ENCODE measurements at places on chromosomes 3 and 15.

DNA sequence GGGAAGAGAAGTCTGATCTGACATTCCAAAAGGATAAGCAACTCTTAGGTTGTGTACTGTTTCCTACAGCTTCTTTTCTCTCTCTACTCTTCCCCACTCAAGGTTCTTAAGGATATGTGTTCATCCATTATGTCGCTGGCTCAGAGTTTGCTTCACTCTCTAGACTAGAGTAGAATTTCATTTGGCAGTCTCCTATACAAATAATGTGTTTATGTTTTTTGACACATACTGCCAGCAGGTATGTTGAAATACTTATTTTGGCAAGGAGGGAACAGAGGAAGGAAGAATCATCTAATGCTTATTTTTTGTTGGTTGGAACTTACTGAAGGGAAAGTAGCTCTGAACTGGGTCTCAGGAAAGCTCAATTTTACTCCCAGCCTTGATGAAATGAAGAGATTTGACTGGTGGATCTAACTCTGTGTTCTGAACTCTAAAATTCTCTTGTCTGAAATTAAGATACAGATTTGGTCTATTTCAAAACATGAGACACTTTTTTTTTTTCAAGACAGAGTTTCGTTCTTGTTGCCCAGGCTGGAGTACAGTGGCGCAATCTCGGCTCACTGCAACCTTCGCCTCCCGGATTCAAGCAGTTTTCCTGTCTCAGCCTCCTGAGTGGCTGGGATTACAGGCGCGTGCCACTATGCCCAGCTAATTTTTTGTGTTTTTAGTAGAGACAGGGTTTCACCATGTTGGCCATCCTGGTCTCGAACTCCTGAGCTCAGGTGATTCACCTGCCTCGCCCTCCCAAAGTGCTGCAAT lies 7.6 kb upstream of the EMC3 start:
- no peaks in the 10 kb centered on the region for H3K27me3 ChIP-seq

- H3K27ac ChIP-seq, result no peak overlapping the region
- H3K4me1 ChIP-seq, result no peaks in the 10 kb centered on the region
- H3K27me3 ChIP-seq, result no peaks in the 10 kb centered on the region
- DNase-seq, result no peak
- no peaks in the 10 kb centered on the region for H3K36me3 ChIP-seq
Observed at GRCh38 chr15:98160236-98160635, 199.7 kb downstream of the ARRDC4 start.

GRCh38 chr3:20056725-20057611 lies 16.7 kb downstream of the KAT2B start:
- no peak overlapping the region for H3K4me3 ChIP-seq
- H3K27ac ChIP-seq, result no peak overlapping the region
- DNase-seq, result no peak
- no peaks in the 10 kb centered on the region for H3K36me3 ChIP-seq

DNA sequence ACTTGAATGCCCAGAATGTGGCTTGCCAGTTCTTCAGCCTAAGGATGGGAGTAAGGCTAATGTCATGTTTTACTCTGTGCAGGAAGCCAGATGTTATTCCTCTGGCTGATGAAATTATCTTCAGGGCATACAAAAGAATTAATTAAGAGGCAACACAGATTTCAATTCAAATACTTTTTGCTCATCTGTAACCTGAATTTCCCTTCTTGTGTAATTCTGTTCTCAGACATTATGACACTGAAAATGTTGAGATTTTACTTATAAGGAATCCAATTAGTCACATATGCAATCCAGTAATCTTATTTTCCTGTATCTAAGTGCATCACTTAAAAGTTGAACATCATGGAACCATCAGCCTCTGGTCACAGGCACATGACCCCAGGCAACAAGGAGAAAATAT lies 136.5 kb downstream of the CPNE4 start:
- H3K27me3 ChIP-seq, result no peaks in the 10 kb centered on the region
- no peaks in the 10 kb centered on the region for H3K36me3 ChIP-seq
- DNase-seq, result no peak
- no peaks in the 10 kb centered on the region for H3K4me1 ChIP-seq
- H3K4me3 ChIP-seq, result no peak overlapping the region

DNA sequence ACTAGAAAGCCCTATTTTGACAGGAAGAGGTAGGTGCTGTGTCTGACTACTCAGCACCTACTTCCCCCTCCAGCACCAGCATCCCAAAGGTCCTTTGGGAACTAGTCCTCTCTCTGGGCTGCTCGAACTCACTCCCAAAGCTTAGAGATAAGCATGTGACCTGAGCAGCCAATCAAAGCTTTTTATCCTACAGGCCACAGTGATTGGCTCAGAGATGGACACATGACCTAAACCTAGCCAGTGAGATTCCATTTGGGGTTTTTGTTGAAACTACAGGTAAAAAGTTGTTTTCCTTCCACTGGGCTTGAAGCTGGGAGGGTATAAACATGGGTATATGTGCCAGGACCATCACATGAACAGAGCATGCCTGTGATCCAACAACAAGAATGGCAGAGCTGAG lies 186.5 kb upstream of the PPP2R3A start:
- H3K27ac ChIP-seq, result no peak overlapping the region
- H3K36me3 ChIP-seq, result no peaks in the 10 kb centered on the region
- no peak for DNase-seq
- H3K4me3 ChIP-seq, result no peak overlapping the region

GRCh38 chr15:62958528-62959363 lies 83.8 kb upstream of the TPM1 start:
- H3K27me3 ChIP-seq, result no peaks in the 10 kb centered on the region
- H3K36me3 ChIP-seq, result no peaks in the 10 kb centered on the region
- H3K4me3 ChIP-seq, result no peak overlapping the region
- no peak overlapping the region for H3K27ac ChIP-seq
- DNase-seq, result no peak
- no peaks in the 10 kb centered on the region for H3K4me1 ChIP-seq
